ENCODE measurements at places on chromosomes 16 and 17. TPM values are rescaled to one million over a fixed set of nuclear protein-coding genes. Genes with fewer than 3 reads are reported as not detected.

GRCh38 chr16:11089504-11090124 is 145.2 kb downstream of the CLEC16A start:
- no peak for DNase-seq

CETP gene
- 0.66 TPM for total RNA-seq

- DNase-seq, result no peak
These were observed 50.3 kb downstream of the KPNA2 start for GRCh38 chr17:68085771-68086381.

DNA sequence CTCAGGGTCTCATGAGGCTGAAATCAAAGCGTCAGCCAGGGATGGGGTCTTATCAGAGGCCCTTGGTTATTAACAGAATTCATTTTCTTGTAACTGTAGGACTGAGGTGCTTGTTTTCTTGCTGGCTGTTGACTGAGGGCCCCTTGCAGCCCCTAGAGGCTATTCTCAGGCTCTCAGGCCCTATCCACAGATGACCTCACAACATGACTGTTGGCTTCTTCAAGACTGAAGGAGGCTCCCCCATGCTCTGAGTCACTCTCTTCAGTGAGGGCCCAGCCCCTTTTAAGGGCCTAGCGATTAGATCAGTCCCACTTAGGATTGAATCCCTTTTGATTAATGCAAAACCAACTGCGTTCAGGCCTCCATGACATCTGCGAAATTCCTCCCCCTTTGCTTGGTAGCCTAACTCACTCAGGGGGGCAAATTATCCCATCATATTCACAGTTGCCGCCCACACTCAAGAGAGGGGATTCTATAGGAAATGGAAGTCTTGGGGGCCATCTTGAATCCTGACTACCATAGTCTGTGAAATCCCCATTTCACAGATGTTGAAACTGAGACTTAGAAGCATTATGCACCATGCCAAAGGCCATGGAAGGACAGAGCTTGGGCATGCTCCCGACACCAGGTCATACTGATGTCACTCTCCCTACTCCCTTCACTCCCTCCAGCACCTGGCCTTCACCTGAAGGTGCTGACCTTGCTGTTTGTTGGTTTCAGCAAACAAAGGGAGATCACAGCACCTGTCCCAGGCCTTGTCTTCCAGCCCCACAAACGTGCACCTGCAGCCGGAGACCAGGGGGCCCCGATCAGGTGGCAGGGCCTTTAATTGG is 592.3 kb downstream of the MAF start:
- no peak for DNase-seq

EME1 gene
- 0.29 TPM for total RNA-seq

KRT33A gene
- total RNA-seq, result not detected

TTYH2 gene
- 5.9 TPM for total RNA-seq
